ENCODE measurements at places on chromosomes 5 and 9.

DNA sequence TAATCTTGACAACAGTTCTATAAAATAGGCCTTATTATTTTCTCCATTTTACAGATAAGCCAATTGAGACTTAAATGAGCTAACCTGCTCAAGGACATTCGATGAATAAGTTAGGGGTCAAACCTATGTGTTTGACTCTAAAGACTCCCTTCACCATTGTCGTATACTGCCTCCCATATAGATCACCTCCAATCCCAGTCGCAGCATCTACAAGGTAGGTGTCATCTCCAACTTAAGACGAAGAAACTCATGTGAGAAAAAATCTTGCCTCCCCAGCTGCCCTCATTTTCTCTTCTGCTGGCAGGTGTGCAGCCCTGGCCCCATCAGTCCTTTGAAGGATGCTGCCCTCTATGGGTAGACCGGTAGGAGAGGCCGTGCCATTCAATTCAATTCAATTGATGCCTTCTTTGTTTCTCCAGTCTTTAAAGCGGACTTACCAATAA, 75.2 kb upstream of the SMARCA2 start:
- DNase-seq = peak; percentile 64

DNA sequence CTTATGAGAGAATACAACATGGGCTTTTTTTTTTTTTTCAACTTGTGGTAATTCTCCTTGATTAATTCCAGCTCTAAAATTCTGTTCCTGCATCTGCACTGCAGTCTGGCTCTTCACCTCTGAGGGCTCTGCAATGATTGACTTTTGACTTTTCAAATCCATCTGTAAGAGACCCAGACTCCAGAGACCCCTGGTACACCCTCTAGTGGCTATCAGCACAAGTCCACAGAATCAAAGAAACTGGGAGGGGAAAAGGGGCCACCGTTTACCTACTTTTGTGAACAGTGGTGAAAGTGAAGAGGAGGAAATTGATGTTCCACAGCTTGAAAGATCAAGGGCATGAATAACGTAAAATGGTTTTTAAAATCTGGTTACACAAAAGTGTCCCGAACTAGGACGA, 151.6 kb downstream of the SLIT3 start:
- no peak for DNase-seq

DNA sequence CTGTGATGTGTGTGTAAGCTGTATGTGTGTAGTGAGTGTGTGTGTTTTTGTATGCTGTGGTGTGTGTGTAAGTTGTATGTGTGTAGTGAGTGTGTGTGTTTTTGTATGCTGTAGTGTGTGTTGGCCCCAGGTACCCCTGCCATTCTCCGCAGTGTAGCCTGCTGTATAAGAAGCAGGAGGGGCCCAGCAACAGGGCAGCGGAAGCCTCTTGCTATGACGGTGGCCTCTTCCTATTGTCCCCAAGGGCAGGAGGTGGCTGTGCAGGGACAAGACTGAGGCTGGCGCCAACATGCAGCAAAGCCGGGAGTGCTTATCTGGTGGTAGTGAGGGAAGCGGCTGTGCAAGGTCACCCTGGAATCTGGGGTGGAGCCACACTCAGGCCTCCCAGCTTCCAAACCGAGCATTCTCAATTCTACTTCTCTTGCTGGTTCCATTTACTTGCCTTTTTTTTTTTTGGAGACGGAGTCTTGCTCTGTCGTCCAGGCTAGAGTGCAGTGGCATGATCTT, 5.1 kb downstream of the SPAAR start:
- DNase-seq = no peak

DNA sequence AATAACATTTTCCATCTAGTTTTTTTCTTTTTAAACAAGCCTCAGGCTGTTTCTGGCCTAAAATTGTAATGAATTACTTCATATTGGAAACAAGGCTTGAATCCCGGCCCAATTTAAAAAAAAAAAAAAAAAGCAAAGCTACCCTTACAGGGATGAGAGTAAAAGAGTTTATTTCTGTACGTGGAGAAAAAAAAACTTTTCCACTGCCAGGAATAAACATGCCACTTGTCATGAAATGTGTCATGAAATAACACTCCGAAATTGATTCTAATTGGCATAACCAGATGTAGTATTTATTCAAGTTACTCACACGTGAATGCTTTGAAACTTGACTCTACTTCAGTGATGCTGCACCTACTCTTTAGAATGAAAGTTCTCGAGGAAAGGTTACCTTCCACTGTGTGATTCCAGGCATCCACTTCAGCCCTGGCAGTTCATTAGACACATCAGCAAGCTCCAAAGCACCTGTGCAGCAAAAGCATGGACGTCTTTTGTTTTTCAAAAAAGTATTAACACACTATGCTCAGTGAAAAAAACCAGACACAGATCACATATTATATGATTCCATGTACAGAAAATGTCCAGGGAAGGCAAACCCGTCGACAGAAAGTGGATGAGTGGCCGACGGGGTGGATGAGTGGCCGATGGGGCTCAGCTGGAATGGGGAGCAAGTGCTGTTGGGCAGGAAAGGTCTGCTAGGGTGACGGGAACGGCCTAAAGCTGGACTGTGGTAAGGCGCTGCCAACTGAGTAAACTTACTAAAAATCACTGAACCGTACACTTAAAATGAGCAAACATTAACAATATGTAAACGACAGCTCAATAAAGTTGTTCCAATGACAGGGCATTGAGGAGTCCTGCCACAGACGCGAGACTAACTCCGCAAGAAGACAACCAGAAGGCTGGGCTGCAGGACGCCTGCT, 21.2 kb downstream of the NSUN2 start:
- peak; percentile 63 for DNase-seq

GRCh38 chr5:115686051-115686737, 60.4 kb upstream of the TMED7 start:
- DNase-seq = peak; percentile 18

- DNase-seq = peak; percentile 62
Observed at GRCh38 chr5:146632620-146633322, 116.8 kb upstream of the GPR151 start.

GRCh38 chr9:110135846-110136245, 72.1 kb downstream of the C9orf152 start:
- DNase-seq = no peak

DNA sequence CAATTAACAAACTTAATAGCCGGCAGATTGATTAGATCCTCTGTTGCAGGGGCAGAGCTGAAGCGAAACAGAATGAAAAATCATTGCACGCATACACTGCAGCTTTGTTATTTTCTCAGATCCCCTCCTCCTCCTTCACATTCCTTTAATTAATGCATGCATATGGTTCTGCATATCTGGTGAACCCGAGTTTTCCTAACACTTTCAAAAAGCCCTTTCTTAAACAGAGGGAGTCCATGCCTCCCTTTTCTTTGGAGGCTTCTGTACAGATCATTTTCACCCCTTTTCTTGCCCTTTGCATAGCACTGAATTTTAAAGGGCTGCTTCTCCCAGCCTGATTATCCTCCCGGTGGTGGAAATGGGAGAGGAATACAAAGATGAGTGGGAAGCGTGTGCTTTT, 136.6 kb upstream of the TBCA start:
- no peak for DNase-seq

DNA sequence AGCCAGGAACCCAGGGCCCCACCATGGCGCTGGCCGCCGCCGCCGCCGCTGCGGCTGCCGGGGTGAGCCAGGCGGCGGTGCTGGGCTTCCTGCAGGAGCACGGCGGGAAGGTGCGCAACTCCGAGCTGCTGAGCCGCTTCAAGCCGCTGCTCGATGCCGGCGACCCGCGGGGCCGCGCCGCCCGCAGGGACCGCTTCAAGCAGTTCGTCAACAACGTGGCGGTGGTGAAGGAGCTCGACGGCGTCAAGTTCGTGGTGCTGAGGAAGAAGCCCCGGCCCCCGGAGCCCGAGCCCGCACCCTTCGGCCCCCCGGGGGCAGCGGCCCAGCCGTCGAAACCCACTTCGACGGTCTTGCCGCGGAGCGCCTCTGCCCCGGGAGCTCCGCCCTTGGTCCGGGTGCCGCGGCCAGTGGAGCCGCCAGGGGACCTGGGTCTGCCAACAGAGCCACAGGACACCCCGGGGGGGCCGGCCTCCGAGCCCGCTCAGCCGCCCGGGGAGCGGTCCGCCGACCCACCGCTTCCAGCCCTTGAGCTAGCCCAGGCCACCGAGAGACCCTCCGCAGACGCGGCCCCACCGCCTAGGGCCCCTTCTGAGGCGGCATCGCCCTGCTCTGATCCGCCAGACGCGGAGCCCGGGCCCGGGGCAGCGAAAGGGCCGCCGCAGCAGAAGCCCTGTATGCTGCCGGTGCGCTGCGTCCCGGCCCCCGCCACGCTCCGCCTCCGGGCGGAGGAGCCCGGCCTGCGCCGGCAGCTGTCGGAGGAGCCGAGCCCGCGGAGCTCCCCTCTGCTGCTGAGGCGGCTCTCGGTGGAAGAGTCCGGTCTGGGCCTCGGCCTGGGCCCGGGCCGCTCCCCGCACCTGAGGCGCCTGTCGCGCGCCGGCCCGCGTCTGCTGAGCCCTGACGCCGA, 749 bp downstream of the SOWAHA start:
- peak; percentile 45 for DNase-seq

DNA sequence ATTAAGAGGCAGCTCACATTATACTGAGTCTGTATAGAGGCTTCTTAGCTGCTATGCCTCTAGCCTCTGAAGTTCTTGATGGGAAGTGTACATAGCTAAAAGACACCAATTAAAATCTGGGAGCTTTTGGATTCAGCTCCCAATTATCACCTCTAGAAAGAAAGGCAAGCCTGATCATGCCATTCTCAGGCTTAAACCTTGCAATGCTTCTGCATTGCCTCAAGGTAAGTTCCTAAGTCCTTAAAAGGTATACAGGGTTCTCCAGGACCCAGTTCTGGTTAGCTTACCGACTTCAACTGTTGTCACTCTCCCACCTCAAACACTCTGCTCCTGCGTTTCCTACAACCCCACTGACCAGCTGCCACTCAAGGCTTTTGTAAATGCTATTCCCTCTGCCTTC, 17.5 kb upstream of the CCL28 start:
- DNase-seq = no peak

DNA sequence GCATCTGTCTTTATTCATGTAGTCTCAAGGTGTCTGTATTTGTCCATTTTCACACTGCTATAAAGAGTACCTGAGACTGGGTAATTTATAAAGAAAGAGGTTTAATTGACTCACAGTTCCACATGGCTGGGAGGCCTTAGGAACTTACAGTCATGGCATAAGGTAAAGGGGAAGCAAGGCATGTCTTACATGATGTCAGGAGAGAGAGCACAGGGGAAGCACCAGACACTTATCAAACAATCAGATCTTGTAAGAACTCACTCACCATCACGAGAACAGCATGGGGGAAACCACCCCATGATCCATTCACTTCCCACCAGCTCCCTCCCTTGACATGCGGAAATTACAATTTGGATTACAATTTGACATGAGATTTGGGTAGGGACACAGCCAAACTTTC, 44.2 kb downstream of the NLN start:
- no peak for DNase-seq

- DNase-seq = no peak
Observed at GRCh38 chr9:109454041-109454440, 44.1 kb downstream of the PTPN3 start.

- DNase-seq = no peak
Observed at GRCh38 chr5:126847456-126847820, 70.5 kb downstream of the LMNB1 start.

- DNase-seq = peak; percentile 44
Observed at GRCh38 chr9:129783516-129784361, 19.2 kb upstream of the TOR1B start.

GRCh38 chr9:117718085-117718484, 13.9 kb downstream of the TLR4 start:
- DNase-seq = no peak

DNA sequence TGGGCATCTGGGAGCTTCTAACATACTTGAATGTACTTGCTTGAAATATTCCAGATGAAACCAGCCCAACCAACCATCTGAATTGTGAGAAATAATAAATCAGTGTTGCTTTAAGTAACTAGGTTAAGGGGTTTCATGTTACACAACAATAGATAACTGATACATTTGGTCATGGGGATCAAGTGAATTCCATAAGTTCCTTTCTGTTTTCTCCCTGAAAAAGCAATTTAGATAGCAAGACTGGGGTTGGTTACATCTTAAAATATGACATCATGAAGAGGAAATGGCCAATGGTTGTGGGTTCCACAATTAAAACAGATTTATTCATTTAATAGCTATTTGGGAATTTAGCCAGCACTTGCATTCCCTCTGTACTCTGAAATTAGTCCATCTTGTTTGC, 559.7 kb downstream of the TLR4 start:
- no peak for DNase-seq

DNA sequence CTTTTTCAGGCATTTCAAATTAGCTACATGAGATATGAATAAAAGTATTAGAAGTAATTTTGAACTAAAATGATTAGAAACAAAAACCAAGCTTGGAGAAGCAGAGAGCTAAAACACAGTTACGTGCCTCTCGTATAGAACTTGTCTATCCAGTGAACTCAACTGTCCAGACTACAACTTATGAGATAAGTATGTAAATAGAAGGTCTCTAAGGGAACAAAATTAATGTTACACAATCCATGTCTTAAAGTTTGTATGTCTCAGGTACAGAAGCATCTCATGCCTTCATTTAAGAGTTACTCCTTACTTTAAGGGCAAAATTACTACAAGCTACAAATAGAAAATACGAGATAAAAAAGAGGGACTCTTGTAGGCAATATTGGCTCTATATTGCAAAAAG, 316.8 kb downstream of the CETN3 start:
- DNase-seq = no peak
